Glutamatergic neuron (in vitro differentiated cells): ENCODE measurements at places on chromosomes 11 and 22. TPM values are rescaled to one million over a fixed set of nuclear protein-coding genes. Genes with fewer than 3 reads are reported as not detected.

GRCh38 chr11:8071616-8072581, 9.1 kb upstream of the TUB start:
- peak; percentile 69 for DNase-seq

- DNase-seq, result no peak
Measured at GRCh38 chr11:113449743-113450142, 25.5 kb downstream of the DRD2 start.

DNA sequence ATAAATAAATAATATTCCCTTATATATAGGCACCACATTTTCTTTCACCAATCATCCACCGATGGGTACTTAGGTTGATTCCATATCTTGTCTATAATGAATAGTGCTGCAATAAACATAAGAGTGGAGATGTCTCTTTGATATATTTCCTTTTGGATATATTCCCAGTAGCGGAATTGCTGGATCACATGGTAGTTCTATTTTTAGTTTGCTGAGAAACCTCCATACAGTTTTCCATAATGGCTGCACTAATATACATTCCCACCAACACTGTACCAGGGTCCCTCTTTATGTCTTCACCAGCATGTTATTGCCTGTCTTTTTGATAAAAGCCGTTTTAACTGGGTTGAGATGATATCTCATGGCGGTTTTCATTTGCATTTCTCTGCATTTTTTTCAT, 23.6 kb downstream of the PAMR1 start:
- DNase-seq, result no peak

- DNase-seq, result no peak
Measured at GRCh38 chr22:42648368-42649245, 585 bp downstream of the CYB5R3 start.

DNA sequence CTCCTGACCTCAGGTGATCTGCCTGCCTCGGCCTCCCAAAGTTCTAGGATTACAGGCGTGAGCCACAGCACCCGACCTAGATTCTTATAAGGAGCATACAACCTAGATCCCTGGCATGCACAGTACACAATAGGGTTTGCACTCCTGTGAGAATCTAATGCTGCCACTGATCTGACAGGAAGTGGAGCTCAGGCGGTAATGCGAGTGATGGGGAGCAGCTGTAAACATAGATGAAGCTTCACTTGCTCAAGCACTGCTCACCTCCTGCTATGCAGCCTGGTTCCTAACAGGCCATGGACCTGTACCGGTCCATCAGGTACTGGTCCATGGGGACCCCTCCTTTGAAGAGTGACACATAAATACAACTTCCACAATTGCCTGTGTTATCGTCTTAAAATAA, 44.8 kb upstream of the EIF3M start:
- no peak for DNase-seq

DNA sequence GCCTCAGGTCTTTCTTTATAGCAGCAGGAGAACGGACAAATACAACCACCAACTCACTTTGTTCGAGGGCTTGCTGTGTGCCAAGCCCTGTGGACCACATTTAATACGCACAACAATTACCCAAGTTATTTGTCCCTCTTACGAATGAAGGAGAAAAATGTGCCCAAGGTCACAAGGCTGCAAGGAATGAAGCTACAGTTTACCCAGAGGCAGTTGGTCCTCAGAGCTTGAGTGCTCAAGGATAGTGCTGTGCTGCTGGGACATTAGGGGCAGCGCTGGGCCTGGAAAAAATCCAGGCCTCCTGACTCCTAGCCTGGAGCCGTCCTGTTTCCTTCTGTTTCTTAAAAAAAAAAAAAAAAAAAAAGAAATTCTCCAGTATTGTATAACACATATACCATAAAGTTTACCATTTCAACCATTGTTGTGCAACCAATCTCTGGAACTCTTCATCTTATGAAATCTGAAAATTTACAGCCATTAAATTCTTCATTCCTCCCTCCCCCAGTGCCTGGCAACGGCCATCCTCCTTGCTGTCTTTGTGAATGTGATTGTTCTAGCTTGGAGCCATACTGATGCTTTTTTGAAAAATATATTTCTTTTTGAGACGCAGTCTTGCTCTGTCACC, 1.0 kb upstream of the C11orf86 start:
- no peak for DNase-seq

DNA sequence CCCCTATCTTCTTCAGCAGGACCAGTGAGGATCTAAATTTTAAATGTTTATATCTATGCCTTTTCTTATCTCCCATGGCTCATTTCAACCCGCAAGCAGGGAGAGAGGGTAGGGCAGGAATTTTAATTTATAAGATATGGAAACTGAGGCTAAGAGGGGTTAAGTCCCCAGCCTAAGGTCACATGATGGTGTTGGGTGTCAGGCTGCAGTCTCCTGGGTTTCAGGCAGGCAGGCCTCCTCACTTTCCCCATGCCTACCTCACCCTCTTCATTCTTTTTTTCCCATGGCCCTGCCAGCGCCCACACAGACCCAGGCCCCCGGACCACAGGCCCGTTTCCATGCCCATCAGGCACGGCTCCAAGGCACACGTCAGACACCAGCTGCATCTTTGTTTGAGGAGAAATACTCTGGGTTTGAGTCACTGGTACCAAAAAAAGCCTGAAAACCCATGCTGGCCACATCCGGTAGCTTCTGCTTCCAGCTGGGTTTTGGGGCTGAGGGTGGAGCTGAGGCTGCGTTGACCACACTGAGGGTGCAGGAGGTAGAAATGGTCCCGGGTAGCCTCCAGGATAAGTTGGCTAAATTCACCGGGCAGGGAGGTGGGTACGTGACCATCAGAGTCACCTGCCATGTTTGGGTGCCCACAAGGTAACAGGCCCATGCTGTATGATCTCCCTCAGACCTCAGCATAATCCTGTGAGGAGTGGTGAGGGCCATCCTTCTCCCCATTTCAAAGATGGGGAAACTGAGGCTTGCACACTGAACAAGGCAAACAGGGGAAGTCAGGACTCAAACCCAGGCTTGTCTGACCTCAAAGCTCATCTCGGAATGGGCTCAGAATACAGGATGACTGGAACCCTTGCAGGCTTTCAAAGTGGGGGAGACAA, 7.5 kb downstream of the CRYBB1 start:
- DNase-seq, result no peak

GRCh38 chr11:93084727-93085505, 112.9 kb downstream of the SLC36A4 start:
- no peak for DNase-seq

- DNase-seq, result no peak
Measured at GRCh38 chr11:74492084-74492483, 1.4 kb downstream of the LIPT2 start.

DNA sequence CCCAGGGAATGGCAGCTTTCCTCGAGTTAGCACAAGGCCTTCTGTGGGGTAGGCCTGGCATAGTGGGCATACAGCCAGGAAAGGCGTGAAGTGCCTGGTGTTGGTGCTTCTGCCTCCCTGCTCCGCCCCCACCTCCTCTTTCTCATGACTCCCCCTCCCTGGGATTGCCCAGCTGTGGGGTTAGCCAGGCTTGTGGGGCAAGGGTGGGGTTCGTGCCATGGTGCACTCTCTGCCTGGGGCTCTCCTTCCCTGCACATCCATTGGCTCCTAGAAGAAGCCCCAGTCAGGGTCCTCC, 236.8 kb upstream of the NCAM1 start:
- DNase-seq, result no peak

GRCh38 chr22:47123006-47123826, 360.8 kb downstream of the TBC1D22A start:
- DNase-seq, result peak; percentile 9

DNA sequence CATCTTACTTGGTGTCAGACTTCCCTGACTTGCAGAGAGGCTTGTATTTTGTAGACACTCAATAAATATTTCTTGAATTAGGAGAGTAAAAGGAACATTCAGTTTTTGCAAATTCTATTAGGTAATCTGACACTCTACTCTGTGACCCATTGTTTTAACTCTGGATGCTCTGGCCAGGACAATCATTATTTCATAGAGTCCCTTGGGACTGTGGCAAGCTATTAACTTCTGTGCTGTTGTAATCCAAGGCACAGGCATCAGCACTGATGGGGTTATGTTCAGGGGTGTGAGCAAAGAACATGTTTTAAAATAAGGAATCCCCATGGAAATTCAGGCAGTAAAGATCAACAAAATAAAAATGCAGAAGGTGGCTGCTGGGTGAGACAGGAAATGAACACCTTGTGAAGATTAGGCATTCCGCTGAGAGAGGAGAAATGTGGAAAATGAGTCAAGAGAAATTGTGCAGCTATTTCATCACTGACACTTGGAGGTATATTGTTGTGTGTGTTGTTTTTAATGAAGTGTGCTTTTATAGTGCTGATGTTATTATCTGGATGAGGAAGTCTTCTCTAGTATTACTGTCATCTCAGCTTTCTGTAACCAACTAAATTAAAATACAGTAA, 175.2 kb downstream of the WNT11 start:
- DNase-seq, result no peak

DNA sequence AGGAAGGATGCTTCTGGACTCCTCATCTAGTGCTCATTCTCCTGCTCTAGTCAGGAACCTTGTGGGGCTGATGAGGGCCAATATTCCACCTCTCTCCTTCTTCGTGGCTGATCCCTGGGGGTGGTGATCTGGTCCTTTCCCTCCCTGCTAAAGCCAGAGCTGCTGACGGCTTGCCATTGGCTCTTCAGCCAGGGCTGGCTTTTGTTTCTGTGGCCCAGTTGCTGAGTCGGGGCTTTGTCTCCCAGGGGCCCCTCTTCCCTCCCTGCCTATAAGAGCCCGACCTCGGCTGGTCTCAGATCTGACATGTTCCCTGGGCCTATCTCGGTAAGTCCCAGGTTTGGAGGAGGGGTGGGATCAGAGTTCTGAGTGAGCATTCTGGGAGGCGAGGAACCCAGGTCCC, at the start of gene CRYBA4:
Gene CRYBA4 (plus strand): TSS at position 301 of the 400 bp plus-strand sequence. CDS start 634 bp downstream, outside the sequence.
- no peak for DNase-seq

- no peak for DNase-seq
Measured at GRCh38 chr11:94876222-94876621, 97.1 kb downstream of the CWC15 start.

DNA sequence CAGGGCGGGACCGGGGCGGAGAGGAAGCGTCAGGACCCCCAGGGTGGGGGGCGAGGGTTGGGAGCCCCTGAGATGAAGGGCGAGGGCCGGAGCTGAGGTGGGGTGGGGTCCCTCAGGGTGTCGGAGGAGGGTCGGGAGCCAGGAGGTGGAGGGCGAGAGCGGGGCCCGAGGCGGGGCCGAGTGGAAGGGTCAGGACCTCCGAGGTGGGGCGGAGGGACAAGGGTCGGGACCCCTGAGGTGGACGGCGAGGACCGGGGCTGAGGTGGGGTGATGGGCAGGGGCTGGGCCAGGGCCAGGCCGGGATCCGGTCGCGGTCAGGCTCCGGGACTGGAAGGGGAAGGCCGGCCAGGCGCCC, 409 bp downstream of the SMC1B start:
- DNase-seq, result no peak

GRCh38 chr11:44005956-44006355, 41.8 kb upstream of the ACCSL start:
- peak; percentile 6 for DNase-seq

- DNase-seq, result no peak
Measured at GRCh38 chr11:114924042-114924441, 245.7 kb downstream of the NXPE2 start.

GRCh38 chr22:29205252-29205593, 473 bp upstream of the EMID1 start:
- DNase-seq, result no peak

- no peak for DNase-seq
Measured at GRCh38 chr11:58888579-58888978, 44.1 kb upstream of the GLYATL2 start.

GRCh38 chr22:17896586-17896985, 122.3 kb upstream of the BID start:
- DNase-seq, result peak; percentile 55

DNA sequence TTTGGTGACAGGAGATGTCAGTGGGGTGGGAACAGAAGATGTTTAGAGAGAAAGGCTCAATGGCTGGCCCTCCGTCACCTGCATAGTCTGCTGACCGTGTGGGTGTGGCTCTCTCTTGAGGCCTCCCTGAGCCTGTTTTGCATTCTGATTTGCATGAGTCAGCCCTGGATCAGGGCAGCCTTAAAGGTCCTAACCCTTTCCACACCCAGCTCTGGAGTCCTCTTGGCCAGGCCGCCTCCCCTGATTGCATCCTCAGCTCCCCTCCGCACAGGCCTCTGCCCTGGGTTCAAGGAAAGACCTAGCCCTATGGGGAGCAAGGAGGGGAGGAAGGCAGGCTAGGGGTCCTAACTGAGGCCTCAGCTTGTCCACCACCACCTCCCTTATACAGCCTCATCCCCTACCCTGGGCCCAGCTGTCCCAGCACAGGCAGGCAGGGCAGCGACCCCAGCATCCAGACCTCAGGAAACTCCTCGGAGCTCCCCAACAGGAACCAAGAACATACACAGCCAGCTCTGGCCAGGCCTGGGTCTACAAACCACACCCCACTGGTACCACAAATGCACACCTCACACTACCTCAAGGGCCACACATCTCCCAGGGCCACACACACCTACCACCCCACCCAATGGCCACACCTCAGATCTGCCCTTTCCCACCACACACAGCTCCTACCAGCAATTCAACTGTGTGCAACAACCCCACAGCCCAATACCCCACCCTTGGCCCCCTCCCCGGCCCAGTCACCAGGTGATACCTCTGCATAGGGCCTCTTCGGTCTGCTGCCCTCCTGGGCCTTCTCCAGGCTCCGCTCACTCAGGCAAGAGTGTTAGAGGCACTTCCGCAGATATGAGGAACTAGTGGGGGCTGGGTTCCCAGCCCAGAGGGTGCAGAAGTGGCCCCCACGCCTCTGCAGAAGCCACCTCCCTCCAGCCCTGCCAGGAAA, 13.7 kb downstream of the ARAP1 start:
- no peak for DNase-seq

DNA sequence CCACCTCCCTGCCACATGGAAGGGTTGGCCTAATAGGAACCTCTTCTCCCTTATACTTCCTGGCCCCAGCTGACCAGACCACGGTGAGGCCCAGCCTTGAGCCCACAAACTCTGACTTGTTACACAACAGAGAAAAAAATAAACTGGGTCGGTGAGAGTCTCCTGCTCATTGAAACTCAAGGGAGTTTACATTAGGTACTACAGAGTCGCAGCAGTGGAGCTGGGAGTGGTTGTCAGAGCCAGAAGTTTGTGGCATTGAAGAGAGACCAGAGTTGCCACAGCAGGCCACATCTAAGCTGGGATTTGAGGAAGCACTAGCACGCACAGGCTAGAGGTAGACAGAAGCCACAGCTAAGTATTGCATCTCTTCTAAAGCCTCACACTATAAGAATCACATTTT, 296.2 kb downstream of the DDX10 start:
- no peak for DNase-seq

GRCh38 chr11:20962581-20962980, 293.2 kb downstream of the NELL1 start:
- DNase-seq, result no peak

The CD3E gene
- total RNA-seq, result not detected

The APOA1 gene
- total RNA-seq, result not detected

The CRYBB1 gene
- not detected for total RNA-seq

The TSSK2 gene
- total RNA-seq, result not detected

The PGA5 gene
- not detected for total RNA-seq

The F2 gene
- total RNA-seq, result 0.29 TPM

The MIOX gene
- total RNA-seq, result 4.0 TPM

The CHRNA10 gene
- 0.91 TPM for total RNA-seq

The OR6A2 gene
- total RNA-seq, result 0.56 TPM

The CHADL gene
- 0.27 TPM for total RNA-seq
